ENCODE measurements at places on chromosomes 7 and 10.

DNA sequence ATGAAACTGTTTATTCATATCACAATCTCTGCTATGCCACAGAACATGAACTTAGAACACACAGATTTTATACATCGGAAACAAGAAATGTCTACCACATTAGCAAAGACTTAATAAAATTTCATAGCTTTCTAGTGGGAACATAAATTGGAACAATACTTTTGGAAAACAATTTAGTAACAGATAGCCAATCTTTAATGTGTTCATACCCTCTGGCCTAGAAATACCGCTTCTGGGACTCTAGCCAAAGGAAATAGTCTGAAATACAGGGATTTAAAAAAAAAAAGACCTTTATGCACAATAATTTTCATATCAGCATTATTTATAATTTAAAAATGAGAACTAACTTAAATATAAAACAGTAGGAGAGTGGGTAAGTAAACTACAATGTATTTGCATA is 168.5 kb downstream of the PLXNA4 start:
- no peak for DNase-seq

- DNase-seq: no peak
Observed at GRCh38 chr10:84837877-84838276, 509.5 kb downstream of the CCSER2 start.

DNA sequence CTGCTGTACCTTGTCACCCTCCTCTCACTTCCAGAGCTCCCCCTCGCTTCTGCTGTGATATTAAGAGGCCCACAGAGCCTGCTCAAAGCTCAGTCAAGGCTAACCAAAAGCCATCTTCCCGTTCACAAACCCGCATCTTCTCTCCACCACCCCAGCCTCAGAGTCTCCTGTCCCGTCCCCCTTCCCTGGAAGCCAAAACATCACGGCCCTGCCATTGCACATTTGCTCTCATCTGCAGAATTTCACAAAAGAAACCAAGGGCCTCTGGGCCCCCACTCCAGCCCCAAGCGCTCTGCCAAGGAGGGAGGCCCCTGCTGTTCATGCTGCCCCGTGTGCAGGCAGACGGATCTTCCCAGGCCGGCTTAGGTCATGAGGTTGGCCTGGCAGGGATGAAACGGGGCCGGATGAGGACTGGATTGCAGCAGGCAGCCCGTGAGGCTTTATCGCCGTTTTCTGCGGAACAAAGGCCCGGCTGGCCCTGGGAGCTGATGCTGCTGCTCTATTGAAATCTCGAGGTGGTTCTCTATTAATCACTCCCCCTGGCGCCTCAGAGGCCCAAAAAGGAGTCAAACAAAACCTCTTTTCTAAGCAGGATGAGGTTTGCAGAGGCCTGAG is 31.6 kb upstream of the FOXK1 start:
- no peak for DNase-seq

DNA sequence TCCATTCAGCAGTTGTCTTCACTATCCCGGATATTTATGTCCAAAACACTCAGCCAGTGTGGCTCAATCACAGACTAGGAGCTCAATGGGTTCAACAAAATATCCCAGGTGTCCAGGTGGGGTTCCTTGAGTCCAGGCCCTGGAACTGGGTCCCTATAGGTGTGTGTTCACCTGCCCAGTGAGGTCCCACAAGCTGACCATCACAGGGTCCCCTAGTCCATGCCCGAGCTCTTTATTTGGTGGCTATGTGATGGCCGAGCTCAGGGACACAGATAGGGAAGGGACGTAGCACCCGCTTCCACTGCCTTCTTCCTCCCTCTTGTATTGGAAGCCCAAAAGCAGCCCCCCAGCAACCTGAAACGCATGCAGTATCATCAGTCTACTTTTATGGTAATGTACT is 78.9 kb upstream of the DDC start:
- DNase-seq: no peak

- no peak for DNase-seq
Observed at GRCh38 chr10:11806706-11807105, 16.4 kb upstream of the PROSER2 start.

GRCh38 chr7:70006261-70006920 is 408.1 kb downstream of the AUTS2 start:
- no peak for DNase-seq

DNA sequence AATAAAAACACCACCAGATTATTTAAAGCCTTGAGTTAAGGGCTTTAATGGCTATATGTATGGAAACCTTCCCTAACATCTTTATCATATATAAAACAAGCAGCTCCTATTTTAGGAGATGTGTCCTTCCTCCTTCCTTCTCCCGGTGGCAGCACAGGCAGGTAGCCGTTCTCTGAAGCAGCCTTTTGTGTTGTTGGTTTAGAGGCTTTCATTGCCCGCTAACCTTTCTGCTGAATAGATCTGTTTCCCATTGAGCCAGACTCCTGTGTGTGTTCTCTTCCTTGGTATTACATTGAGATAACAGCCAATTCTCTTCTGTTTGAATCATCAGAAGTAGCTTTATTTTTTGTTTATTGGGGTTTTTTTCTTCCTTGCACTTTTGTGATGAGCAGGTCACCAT is 131.3 kb downstream of the CACNB2 start:
- no peak for DNase-seq

- DNase-seq: no peak
Observed at GRCh38 chr10:124701435-124701834, 42.7 kb downstream of the FAM53B start.

DNA sequence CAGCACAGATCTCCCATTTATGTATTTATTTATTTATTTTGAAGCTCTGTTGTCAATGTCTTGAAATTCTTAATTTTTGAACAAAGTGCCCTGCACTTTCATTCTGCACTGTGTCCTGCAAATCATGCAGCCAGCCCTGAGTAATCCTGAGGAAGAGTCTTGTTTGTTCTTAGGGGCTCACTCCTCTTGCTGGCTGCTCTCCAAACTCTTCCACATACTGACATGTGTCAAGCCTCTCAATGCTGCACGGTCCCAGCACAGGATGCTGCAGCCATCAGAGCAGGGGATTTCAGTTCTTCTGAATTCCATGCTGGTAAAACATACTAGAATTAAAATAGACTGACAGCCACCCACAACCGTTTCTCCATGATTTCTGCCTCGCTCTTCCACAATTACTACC is 207.2 kb downstream of the PARD3 start:
- no peak for DNase-seq

DNA sequence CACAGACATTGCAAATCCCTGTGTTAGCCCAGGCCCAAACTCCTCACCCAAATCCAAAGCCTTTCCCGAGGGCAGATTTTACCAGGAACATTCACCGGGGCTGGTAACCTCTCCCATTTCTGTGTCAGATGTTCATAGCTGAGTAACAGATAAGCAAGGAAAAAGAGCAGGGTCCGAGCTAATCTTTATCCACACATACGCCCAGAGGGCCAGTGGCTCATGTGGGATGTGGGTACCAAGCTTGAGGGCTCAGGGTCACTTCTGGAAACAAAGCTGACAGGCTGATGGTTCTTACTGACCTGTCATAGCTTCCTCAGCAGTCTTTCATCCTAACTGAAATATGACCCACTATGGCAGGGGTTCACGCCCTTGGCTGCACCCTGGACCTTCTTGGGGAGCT is 39.8 kb downstream of the HBP1 start:
- no peak for DNase-seq

GRCh38 chr7:46156086-46156485 is 235.0 kb upstream of the IGFBP3 start:
- DNase-seq: peak; percentile 67

DNA sequence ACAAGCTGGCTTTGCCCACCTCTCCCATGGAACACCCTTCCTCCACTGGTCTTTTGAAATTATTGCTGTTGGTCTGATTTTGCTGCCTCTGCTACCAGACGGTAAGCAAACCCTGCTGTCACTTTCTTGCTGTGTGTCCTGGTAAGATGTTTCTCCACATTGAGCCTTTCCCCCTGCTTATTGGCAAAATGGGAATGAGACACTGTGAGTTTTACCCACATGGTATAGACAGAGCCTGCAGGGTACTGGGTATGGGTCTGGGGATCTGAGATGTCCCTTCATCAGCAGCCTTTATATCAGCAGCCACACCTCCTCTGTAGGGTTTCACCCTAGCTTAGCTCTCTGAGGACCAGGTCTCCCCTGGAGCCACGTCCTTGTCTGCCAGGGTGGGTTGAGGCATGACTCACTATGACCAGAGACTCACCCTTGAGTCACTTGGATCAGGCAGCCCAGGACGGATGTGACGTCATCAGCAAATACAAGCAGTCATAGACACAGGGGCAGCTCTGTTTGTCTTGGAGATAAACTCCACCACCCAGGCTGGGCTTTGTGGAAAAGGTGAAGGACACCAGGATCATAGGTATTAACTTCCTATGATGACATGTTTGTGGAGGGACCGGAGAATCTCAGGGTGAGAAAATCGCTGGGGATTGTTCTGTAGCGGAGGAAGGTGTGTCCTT is 17.9 kb upstream of the BAIAP2L1 start:
- DNase-seq: peak; percentile 61

DNA sequence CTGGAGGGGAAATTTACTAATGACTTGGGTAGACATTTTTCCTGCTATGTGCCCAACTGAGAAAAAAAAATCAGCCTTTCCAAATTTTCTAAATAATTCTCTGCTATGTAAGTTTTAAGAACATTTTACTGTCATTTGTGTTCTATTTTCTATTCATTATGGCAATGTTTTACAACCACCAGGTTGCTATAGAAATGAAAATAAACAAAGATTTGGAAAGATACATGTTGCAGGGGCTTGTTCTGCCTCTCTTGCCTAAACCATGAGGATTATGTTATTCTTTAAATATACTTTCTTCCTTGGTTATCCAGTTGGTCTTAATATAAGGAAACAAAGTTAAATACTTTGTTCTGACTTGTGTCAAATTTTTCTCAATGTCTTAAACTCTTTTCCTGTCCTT is 257.2 kb downstream of the TWIST1 start:
- DNase-seq: no peak

GRCh38 chr7:5173496-5173895 is 16.5 kb upstream of the WIPI2 start:
- DNase-seq: no peak

- no peak for DNase-seq
Observed at GRCh38 chr7:136685501-136686173, 182.8 kb upstream of the CHRM2 start.

- no peak for DNase-seq
Observed at GRCh38 chr10:79239275-79239779, 107.9 kb upstream of the PPIF start.

DNA sequence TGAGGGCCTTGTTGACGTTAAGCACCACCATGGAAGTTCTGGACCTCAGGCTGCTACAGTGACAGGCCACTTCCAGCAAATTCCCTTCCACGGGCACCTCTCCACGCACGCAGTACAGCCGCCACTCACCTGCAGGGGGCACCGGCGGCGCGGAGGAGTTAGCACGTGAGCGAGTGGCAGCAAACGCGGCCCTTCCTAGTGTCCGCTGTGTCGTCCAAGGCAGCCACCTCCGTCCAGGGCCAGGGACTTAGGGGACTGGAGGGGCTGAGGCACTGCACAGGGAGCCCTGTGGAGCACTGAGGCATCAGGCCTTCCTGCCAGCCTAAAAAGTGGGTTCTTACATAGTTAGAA is 164.4 kb downstream of the SVIL start:
- no peak for DNase-seq

GRCh38 chr7:23285657-23286646 is 13.2 kb upstream of the MALSU1 start:
- no peak for DNase-seq

DNA sequence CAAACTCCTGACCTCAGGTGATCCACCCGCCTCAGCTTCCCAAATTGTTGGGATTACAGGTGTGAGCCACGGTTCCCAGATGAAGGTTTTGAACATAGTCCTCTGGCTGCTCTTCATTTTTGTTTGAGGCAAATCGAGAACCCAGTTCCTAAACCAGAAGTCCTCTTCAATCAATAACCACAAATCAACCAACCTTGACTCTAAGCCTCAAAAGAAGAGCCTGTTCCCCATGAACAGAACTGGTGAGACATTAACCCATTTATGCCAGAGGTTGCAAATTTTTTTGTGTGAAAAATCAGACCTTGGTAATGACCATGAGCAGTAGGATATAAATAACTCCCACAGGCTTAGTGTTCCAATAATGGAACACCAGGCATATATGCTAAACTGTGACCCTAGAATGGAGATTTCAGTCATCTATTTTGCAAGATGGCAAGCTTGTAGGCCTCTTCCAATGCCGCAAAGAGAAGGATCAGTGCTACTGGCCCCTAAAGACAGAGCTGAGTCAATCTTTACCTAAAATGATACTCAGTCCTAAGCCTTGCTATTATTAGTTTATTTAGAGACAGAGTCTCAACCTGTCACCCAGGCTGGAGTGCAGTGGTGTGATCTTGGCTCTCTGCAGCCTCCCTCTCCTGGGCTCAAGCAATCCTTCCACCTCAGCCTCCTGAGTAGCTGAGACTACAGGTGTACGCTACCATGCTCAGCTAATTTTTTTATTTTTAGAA is 15.9 kb downstream of the KPNA7 start:
- DNase-seq: no peak

- no peak for DNase-seq
Observed at GRCh38 chr7:11702938-11703337, 129.1 kb downstream of the THSD7A start.

GRCh38 chr7:142760071-142760642 is 10.6 kb upstream of the PRSS2 start:
- DNase-seq: no peak

GRCh38 chr7:73577627-73578341 is 595 bp downstream of the TBL2 start:
- DNase-seq: no peak

GRCh38 chr10:30396698-30397097 is 37.3 kb upstream of the MAP3K8 start:
- no peak for DNase-seq

DNA sequence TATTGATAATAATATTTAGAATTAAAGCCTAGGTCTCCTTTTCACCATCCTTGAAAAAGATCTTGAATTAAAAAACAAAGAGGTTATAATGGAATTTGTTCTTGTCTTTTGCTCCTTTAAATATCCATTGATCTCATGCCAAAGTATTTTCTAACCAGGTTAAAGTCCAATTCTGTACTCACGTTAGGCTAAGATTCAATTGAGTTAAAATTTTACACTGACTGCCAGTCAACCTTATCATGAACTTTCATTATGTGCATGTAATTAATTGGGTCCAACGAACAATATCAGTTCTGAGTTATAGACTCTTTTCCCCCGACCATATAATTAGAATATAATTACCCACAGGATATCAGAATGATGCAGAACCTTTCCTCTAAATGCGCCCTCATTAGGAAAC is 266.6 kb downstream of the DGKB start:
- no peak for DNase-seq

- no peak for DNase-seq
Observed at GRCh38 chr7:22667562-22668239, 59.3 kb upstream of the IL6 start.

- DNase-seq: no peak
Observed at GRCh38 chr7:68707958-68708357, 890.3 kb upstream of the AUTS2 start.

- no peak for DNase-seq
Observed at GRCh38 chr10:7248148-7248547, 162.7 kb downstream of the SFMBT2 start.

- DNase-seq: no peak
Observed at GRCh38 chr7:21542891-21543527, at the start of gene DNAH11. Gene DNAH11 (plus strand): TSS chr7:21543039. CDS start chr7:21543246, 207 bp downstream.
